ENCODE measurements at places on chromosomes 11 and 22. TPM values are rescaled to one million over a fixed set of nuclear protein-coding genes. Genes with fewer than 3 reads are reported as not detected.

GRCh38 chr22:49655168-49655812 lies 172.4 kb downstream of the BRD1 start:
- H3K4me3 ChIP-seq = no peak overlapping the region
- no peak overlapping the region for H3K27ac ChIP-seq
- DNase-seq = no peak
- no peaks in the 10 kb centered on the region for H3K36me3 ChIP-seq
- no peaks in the 10 kb centered on the region for H3K27me3 ChIP-seq

DNA sequence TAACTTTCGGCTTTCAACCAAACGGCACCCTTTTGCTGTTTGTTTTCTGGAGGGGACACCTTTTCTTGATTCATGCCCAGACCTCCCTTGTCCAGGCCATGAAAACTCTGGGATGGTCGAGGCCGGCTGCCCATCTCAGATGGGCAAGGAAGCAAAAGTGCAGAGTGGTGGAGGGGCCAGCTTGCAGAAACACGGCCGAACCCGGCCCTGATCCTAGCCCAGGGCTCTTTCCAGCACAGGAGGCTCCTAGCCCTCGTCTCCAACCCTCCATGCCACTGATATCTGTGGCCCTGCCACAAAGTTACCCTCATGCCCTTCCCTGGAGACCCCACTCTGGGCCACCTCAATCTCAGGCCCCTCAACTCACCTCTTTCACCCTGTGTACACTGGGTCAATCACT lies 18.9 kb upstream of the SLC22A12 start:
- no peak overlapping the region for H3K27ac ChIP-seq
- no peak overlapping the region for H3K4me3 ChIP-seq
- no peaks in the 10 kb centered on the region for H3K4me1 ChIP-seq
- H3K36me3 ChIP-seq = no peaks in the 10 kb centered on the region

DNA sequence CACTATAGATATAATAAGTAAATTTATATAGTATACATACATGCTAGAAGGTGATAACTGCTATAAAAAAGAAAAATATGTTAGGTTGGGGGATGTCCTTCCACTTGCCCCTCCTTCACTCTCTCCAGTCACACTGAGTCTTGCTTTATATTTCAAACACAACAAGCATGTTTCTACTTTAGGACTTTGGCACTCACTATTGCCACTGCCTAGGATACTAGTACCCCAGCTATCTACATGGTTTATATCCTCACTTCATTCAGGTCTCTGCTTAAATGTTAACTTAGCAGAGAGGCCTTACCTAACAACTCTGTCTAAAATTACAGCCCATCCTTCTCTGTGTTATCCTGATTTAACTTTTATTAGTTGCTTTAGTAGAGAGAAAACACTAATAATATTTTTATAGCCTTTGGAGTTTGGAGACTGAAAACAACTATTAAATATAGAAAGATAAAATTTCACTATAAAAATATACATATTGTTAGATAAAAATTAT lies 39.1 kb upstream of the B3GNT6 start:
- H3K27me3 ChIP-seq = no peaks in the 10 kb centered on the region
- H3K4me1 ChIP-seq = no peaks in the 10 kb centered on the region
- peaks cover 3% of the 10 kb centered on the region for H3K36me3 ChIP-seq
- no peak overlapping the region for H3K27ac ChIP-seq
- no peak for DNase-seq

Gene WNT7B
- not detected for total RNA-seq

Measured in endodermal cell (in vitro differentiated cells).